Thymus (tissue), 14 donors: ENCODE measurements at places on chromosomes 3 and 15. TPM values are rescaled to one million over a fixed set of nuclear protein-coding genes. Genes with fewer than 3 reads are reported as not detected.

DNA sequence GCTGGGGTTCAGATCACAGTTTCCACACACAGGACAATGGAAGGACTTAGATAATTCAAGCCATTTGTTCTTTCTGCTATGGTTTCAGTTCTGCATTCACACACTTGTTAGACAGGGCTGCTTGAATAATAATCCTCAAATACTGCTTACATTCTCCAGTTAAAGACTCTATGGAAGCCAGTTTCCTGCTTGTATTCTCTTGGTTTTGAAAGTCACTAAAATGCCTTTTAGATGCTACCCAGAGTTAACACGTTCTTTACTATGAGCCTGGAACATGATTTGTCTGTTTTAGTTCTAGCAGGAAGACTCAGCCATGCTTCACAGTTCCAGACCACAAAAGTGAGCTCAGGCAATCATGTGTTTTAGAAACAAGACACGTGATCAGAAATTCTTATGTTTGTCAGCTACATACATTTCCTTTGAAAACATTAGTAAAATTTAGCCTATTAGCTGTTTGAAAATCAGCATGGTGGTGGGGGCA, 152.4 kb downstream of the LEKR1 start:
- peak; percentile 0 for DNase-seq

GRCh38 chr15:89823836-89824606, 9.4 kb upstream of the ANPEP start:
- DNase-seq: no peak

DNA sequence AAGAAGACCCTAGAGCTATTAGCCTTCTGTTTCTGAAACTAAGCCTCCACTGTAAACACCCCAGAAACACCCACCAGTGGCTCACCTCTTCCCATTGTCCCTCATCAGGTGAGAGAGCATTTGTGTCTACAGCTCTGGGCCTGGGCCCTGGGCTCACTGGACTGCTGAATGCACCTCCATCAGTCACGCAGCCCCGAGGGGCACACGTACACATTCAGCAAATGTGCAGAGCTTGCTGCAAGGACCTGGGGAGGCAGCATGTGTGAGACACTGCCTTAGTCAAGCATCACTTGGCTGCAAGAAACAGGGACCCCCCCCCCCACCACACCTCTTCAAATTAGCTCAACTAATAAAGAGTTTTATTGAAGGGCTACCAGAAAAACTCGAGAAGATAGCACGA, 29.0 kb downstream of the MRPL46 start:
- DNase-seq: no peak

GRCh38 chr3:138438896-138439295, 4.5 kb downstream of the ESYT3 start:
- no peak for DNase-seq

- DNase-seq: no peak
Observed at GRCh38 chr15:23687143-23687470, at the start of gene NDN. NDN (minus strand) TSS chr15:23687305; CDS start chr15:23687217, 88 bp downstream.

The CYP19A1 gene
- 2.2 TPM for polyA plus RNA-seq
